ENCODE measurements at places on chromosomes 3 and 15.

- no peak for DNase-seq
Observed at GRCh38 chr3:176574786-176575185, 622.5 kb downstream of the TBL1XR1 start.

GRCh38 chr3:86658876-86659275 is 332.1 kb downstream of the VGLL3 start:
- DNase-seq: no peak

DNA sequence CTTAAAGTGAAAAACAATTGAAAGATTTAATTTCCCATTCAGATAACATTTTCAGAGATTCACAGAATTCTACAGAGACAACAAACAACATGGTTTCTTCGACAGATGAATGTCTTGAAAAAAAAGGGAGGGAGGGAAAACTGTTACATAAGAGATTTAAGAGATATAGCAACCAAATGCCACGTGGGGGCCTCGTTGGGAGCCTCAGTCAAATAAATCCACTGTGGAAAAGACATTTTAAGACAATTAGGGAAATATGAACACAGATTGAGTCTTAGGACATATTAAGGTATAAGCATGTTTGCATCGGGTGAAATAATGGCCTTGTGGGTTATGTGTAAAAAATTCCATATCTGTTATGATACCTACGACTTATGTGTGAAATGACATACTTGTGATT is 5.0 kb upstream of the PRRT3 start:
- no peak for DNase-seq

- DNase-seq: no peak
Observed at GRCh38 chr3:28042707-28043106, 198.7 kb upstream of the CMC1 start.

- no peak for DNase-seq
Observed at GRCh38 chr3:29718661-29719065, 437.8 kb downstream of the RBMS3 start.

DNA sequence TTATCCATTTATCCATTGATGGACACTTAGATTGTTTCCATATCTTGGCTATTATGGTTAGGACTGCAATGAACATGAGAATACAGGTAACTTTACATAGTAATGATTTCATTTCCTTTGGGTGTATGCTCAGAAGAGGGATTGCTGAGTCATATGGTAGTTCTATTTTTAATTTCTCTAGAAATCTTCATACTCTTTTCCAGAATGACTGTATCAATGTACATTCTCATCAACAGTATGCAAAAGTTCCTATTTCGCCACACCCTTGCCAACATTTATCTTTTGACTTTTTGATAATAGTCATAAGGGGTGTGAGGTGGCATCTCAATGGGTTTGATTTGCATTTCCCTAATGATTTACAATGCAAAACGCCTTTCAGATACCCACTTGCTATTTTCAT is 6.2 kb upstream of the NIPA1 start:
- no peak for DNase-seq

GRCh38 chr3:177824841-177825240 is 627.6 kb upstream of the TBL1XR1 start:
- DNase-seq: no peak

GRCh38 chr3:108089579-108089978 is 1.3 kb downstream of the CD47 start:
- DNase-seq: no peak

GRCh38 chr15:63920504-63921175 is 86.9 kb upstream of the HERC1 start:
- no peak for DNase-seq

DNA sequence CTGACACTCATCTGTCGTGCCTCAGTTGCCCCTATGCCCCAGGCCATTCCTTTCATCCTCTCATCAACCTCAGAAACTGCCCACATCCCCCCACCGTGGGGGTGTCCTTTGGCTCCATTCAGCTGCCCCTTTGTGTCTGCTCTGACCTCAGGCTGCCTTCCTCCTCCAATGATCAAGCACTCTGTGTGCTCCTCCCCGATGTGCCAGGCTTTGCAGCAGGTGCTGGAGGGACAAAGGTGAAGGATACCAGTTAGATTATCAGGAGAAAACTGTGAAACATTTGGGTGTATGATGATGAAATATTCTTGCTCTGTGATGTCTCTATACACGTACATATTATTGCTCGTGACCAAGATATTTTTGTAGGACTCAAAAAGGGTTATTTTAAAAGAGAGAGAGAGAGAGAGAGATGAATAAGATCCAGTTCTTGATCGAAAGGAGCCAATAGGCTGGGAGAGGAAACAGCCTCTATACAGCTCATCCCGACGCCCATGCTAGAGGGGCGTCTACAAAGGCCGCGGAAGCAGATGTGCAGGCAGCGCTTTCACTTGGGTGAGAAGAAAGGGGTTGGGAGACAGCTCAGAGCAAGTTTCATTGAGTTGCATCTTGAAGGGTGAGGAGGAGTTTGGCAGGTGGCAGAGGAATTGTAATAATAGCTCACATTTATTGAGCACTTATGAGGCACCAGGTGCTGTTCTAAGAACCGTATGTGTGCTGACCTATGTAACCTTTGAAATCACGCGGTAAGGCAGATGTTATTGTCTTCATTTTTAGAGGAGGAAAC is 28.3 kb upstream of the ADCY5 start:
- DNase-seq: no peak

GRCh38 chr15:29090617-29091466 is 178.8 kb downstream of the NSMCE3 start:
- no peak for DNase-seq

GRCh38 chr3:143442814-143443447 is 323.4 kb downstream of the CHST2 start:
- DNase-seq: no peak

GRCh38 chr15:57403566-57404325 is 27.4 kb downstream of the CGNL1 start:
- DNase-seq: no peak

DNA sequence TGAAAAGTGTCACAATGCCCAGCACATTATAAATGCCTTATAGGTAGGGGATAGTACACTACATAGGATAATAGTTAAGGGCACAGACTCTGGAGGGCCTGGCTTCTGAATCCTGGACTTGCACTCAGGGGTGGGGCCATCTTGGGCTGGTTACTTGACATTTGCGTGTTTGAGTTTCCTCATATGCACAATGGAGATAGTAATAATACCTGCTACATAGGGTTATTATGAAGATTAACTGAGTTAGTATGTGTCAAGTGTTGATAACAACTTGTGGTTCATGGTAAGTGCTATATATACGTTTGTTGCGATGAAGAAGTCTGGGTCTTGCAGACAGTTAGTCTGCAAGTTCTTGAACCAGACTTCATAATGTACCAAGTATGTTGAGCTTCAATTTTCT is 37.0 kb downstream of the MITF start:
- no peak for DNase-seq

Measured in stimulated activated CD4-positive, alpha-beta T cell treated with anti-CD3 and anti-CD28 coated beads, Interleukin-12 subunit alpha, Interleukin-12 subunit beta, amount 100 ng/mL, for 24 hours (primary cell).